ENCODE measurements at places on chromosomes 4 and X. TPM values are rescaled to one million over a fixed set of nuclear protein-coding genes. Genes with fewer than 3 reads are reported as not detected.

- H3K27ac ChIP-seq, result peak overlapping the region; percentile 93
- peaks cover 5% of the 10 kb centered on the region for H3K36me3 ChIP-seq
These were observed 300.4 kb downstream of the LDB2 start for GRCh38 chr4:16597845-16598596.

DNA sequence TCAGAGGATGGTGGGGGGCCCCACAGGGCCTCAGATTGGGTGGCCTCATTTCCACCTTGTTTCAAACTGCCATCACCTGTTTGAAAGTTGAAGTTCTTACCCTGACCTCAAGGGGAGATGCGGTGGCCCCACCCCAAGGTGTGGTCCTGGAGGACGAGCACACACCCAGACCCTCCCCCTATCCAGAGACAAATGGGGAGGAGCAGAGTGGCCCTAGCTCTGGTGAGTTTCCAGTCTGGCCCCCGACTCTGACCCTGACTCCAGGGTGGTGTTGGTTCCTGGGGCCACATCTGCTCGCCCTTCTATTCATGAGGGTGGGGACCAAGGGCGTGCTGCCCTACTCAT, 36.3 kb upstream of the ADRA2C start:
- peaks cover 9% of the 10 kb centered on the region for H3K4me1 ChIP-seq
- peaks cover 35% of the 10 kb centered on the region for H3K27me3 ChIP-seq
- H3K27ac ChIP-seq, result no peak overlapping the region
- no peak overlapping the region for H3K4me3 ChIP-seq
- H3K36me3 ChIP-seq, result no peaks in the 10 kb centered on the region
- DNase-seq, result no peak

DNA sequence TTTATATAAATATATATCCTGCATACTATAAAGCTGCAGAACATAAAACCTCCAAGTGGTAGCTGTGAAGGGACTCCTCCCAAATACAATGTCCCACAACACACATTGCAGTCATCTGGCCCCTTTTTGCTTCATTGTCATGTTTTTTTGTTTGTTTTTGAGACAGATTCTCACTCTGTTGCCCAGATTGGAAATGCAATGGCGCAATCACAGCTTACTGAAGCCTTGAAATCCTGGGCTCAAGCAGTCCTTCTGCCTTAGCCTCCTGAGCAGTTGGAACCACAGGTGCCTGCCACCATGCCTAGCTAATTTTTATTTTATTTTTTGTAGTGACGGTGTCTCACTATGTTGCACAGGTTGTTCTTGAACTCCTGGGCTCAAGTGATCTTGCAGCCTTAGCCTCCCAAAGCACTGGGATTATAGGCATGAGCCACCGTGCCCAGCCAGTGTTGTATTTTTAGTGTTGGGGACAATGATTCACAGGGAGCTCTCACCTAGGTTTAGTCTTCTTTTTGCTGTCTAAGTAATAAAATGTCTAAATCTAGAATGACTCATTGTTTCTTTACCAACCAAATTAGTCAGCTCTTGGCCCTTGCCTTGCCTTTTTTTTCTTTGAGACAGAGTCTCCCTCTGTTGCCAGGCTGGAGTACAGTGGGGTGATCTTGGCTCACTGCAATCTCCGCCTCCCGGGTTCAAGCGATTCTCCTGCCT, 24.0 kb upstream of the XIAP start:
- H3K27me3 ChIP-seq, result no peaks in the 10 kb centered on the region
- no peaks in the 10 kb centered on the region for H3K4me1 ChIP-seq
- no peak overlapping the region for H3K4me3 ChIP-seq

DNA sequence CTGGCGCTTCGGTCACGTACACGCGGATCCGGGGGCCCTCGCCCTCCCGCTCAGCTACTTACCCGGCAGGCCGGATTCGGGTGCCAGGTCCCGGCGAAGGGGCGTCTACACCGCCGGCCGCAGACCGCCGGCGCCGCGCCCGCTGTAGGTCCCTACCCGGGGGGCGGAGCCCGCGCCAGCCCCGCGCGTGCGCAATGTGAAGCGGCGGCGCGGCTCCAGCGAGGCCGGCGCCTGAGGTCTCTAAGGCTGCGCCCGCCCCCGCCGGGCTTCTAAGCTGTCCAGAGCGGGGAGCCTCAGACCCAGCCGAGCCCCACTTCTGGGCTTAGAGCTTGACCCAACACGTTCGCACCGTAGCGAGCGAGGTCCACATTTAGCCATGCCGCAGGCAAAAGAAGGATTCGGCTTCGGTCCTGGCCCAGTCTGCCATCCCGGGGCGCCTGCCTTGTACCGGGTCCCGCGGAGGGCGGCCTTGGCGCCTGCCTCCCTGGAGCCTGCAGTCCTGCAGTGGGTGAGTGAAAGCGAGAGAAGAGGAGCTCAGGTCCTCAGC, at the start of gene ZNF518B:
Gene ZNF518B, minus strand, starts transcription at position 172 of the 547 bp plus-strand sequence. CDS start 11,098 bp downstream, outside the sequence.
- H3K27ac ChIP-seq, result peak within 1 kb of the TSS; percentile 78
- H3K36me3 ChIP-seq, result peaks cover 19% of the 10 kb centered on the region
- H3K4me3 ChIP-seq, result peak within 1 kb of the TSS; percentile 86
- peaks cover 18% of the 10 kb centered on the region for H3K27me3 ChIP-seq
- H3K4me1 ChIP-seq, result peaks cover 6% of the 10 kb centered on the region
- DNase-seq, result peak; percentile 9

- peaks cover 7% of the 10 kb centered on the region for H3K27me3 ChIP-seq
- no peak for DNase-seq
- H3K4me1 ChIP-seq, result no peaks in the 10 kb centered on the region
- H3K36me3 ChIP-seq, result no peaks in the 10 kb centered on the region
- no peak overlapping the region for H3K4me3 ChIP-seq
- H3K27ac ChIP-seq, result no peak overlapping the region
These were observed 18.6 kb downstream of the TLR7 start for GRCh38 chrX:12885508-12885907.

DNA sequence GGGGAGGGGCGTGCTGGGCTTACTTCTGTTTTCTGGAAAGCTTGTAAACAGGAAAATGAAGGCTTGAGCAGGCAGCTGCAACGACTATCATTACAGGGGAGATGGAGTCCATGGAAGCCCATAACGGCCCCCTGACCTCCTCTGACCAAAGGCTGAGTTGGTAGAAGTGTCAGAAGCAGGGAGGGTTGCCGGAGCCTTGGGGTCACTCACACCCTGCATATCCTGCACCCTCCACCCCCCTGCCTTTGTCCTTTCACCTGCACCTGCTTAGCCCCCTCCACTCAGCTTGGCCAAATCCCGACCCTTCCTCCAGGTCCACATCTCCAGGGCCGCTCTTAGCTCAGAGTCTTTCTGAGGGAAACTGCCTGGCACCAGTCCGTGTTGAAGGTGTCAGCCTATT, 12.5 kb upstream of the MSX1 start:
- H3K4me3 ChIP-seq, result no peak overlapping the region
- no peaks in the 10 kb centered on the region for H3K36me3 ChIP-seq
- H3K27me3 ChIP-seq, result peaks cover 15% of the 10 kb centered on the region
- no peak overlapping the region for H3K27ac ChIP-seq
- no peaks in the 10 kb centered on the region for H3K4me1 ChIP-seq

SCML2 gene
- total RNA-seq, result 2.2 TPM

UGT8 gene
- total RNA-seq, result not detected

HADH gene
- total RNA-seq, result 31.6 TPM

- no peaks in the 10 kb centered on the region for H3K36me3 ChIP-seq
- H3K27ac ChIP-seq, result no peak overlapping the region
- DNase-seq, result no peak
- peaks cover 3% of the 10 kb centered on the region for H3K27me3 ChIP-seq
- peaks cover 9% of the 10 kb centered on the region for H3K4me1 ChIP-seq
These were observed 25.0 kb upstream of the GJB1 start for GRCh38 chrX:71198066-71198465.

- H3K4me3 ChIP-seq, result no peak overlapping the region
- no peaks in the 10 kb centered on the region for H3K36me3 ChIP-seq
- DNase-seq, result no peak
- H3K27me3 ChIP-seq, result no peaks in the 10 kb centered on the region
- H3K27ac ChIP-seq, result no peak overlapping the region
These were observed 76.5 kb downstream of the STIM2 start for GRCh38 chr4:26937139-26937538.

- H3K4me1 ChIP-seq, result no peaks in the 10 kb centered on the region
- no peak overlapping the region for H3K27ac ChIP-seq
- no peaks in the 10 kb centered on the region for H3K27me3 ChIP-seq
- DNase-seq, result no peak
- no peaks in the 10 kb centered on the region for H3K36me3 ChIP-seq
These were observed 173.7 kb upstream of the GALNTL6 start for GRCh38 chr4:171639540-171639939.

DNA sequence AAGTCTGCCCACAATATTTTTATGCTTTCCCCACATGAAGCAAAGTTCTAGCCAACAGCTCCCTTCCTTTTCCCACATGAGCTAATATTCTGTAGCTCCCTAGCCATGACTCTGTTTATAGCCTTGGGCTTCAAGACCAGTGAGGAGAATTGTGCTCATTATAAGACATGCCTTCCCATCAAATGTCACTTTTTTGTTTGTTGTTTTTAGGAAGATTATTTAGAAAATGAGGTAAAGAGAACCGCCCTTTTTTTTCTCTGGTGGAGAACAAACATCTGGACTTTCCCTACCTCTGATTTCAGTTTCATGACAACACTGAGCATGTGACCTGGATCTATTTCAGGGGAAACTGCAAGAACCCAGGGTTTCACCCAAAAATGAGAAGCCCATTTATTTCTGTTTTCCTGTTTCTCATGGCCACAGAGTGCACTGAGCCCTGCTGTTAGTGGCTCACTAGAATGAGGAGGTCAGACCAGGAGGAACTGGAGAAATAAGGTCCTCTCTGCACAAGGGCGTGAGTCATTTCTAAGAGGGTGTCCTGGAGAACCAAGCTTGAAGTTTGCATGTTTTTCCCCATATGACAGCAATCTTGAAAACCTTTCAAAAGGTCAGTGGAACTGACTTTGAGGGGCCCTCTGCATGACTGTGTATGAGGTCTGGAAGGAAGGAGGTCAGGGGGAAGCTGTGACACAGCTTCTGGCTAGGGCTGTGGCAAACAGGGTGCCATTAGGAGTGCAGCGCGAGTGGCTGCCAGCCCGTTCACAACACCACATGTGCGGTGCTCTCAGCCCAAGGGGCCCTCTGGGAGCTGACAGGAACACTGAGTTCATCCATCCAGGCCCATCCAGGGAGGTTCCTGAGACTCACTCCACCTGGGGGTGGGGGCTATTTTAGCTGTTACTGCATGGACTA, 55.2 kb downstream of the CHST7 start:
- peaks cover 9% of the 10 kb centered on the region for H3K36me3 ChIP-seq
- H3K27ac ChIP-seq, result peak overlapping the region; percentile 78
- peak overlapping the region; percentile 24 for H3K4me3 ChIP-seq
- DNase-seq, result peak; percentile 47
- H3K4me1 ChIP-seq, result peaks cover 42% of the 10 kb centered on the region

GRCh38 chrX:115449742-115450141, 111.2 kb upstream of the PLS3 start:
- H3K4me3 ChIP-seq, result no peak overlapping the region
- H3K27ac ChIP-seq, result no peak overlapping the region
- peaks cover 11% of the 10 kb centered on the region for H3K4me1 ChIP-seq
- no peaks in the 10 kb centered on the region for H3K36me3 ChIP-seq

- H3K4me1 ChIP-seq, result peaks cover 27% of the 10 kb centered on the region
- H3K27me3 ChIP-seq, result no peaks in the 10 kb centered on the region
- 0 out of 2 replicates have a peak, but pooled peaks cover 7% of the 10 kb centered on the region for H3K36me3 ChIP-seq
These were observed 139.2 kb downstream of the HDX start for GRCh38 chrX:84363051-84363450.
